ENCODE measurements at places on chromosomes 12 and 14. TPM values are rescaled to one million over a fixed set of nuclear protein-coding genes. Genes with fewer than 3 reads are reported as not detected.

DNA sequence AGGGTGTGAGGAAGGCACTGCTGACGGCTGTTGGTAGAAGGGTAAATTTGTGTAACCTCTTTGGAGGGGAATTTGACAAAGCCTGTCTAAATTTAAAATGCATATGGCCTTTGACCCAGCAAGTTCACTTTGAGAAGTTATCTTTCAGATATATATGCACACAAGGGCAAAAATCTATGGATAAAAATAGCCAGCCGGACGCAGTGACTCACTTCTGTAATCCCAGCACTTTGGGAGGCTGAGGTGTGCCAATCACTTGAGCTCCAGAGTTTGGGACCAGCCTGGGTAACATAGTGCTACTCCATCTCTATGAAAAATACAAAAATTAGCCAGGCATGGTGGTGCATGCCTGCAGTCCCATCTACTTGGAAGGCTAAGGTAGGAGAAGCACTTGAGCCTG, 13.4 kb downstream of the UBC start:
- no peak for DNase-seq

GRCh38 chr12:20105943-20106342, 262.4 kb upstream of the PDE3A start:
- DNase-seq = peak; percentile 80

- peak; percentile 65 for DNase-seq
Observed at GRCh38 chr12:26122681-26123481, 2.0 kb downstream of the BHLHE41 start.

TMEM63C gene
- not detected for total RNA-seq

DNA sequence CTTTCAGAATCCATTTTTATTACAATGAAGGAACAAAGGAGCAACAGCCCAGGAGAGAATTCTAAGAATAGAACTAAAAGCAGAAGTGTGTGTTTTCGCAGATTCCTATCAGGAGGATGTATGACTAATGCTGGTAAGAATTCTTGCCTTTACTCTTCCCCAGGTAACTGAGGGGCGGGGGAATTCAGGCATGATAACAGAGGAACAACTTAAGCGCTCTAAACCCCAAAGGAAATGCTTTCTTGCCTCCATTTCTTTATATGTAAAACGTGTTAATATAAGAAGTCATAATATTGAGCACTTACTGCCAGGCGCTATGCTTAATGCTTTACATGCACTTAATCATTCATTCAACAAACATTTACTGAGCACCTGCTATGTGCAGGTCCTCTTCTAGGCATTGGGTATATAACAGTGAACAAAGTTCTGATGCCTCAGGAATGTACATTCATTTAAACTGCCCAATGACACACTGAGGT, 4.5 kb downstream of the HCAR1 start:
- no peak for DNase-seq

CEP83 gene
- 14.2 TPM for total RNA-seq
